ENCODE measurements at places on chromosomes 16 and 17.

- DNase-seq = no peak
These were observed 169.9 kb downstream of the SPECC1 start for GRCh38 chr17:20179041-20179440.

DNA sequence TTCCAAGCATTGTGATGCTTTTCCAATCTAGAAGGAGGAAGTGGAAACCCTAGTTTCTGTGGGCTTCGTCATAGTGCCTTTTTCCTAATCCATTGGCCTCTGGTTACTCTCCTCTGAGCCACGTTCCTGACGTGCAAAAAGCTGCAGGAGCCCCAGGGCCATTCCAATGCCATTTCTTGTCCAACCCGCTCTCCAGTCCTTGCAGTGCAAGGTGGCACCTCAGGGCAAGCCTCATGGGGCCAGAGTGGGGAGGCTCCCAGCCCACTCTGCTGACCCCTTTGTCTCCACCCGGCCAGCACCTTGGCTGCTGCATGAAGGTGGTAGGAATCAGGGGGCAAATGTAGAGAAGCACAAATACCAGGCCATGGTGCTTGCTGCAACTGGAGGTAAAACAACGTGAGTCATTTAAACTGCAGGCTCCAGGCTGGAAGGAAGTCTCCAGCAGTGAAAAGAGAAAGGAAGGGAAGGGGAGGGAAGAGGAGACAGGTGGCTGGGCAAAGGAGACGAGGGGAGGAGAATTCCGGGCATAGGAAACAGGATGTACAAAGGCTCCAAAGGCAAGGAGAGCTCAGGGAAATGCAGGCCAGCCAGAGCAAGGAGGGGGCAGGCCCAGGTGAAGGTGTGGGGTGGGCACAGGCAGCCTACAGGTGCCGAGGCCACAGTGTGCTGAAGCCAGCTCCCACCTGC, 168.2 kb upstream of the TNRC6C start:
- no peak for DNase-seq

DNA sequence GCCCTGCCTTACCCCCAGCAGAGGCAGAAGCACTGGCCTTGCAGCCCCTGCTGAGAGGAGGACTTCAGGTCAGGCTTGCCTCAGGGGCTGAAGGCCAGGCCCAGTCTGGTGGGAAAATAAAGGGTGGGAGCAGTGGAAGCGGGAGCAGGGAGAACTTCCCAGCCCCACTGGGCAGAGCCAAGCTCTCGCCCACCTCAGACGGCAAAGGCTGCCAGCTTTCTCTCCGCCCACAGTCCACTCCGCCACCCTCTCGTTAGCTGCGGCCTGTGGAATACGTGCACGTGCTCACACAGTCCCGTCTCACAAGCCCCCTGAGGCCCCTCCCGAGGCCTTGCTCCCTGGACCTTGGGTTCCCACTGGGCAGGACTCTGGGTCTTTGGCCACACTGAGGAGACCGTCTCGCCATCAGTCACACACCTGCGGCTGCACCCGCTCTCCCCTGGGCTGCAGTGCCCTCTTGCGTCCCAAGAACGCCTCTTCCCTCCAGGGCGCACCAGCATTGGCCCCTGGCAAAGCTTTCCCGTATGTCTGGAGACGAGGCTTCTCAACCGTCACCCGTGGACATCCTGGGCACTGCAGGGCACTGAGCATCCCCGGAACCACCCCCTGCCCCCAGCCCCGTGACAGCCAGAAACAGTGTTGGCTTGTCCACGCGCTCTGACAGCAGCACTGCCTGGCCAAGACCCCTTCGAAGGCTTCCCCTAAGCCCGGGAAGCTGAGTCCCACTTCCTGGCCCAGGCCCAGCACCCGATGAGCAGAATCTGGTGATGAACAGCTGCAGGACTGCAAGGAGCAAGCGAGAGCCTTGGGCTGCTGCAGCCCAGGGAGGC, 8.3 kb downstream of the MRPL28 start:
- peak; percentile 70 for DNase-seq

DNA sequence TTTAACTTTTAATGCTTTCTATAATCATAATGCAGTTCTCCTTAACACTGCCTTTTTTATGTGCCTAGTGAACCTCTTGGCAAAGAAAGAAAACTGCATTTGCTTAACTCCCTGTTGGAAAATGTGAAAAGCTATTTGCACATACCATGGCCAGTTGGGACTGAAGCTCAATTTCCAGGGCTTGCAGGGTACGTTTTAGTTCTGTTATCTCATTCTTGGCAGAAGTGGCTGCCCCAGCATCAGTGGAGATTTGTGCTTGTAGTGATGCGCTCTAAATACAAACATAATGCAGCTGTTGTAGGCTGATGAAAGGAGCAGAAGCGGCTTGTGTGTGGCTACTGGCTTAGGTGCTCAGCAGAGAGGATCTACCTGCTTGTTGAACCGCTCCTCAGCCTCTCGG, 3.7 kb downstream of the KRT24 start:
- DNase-seq = no peak

GRCh38 chr17:58763263-58763662, 7.6 kb downstream of the PPM1E start:
- no peak for DNase-seq

DNA sequence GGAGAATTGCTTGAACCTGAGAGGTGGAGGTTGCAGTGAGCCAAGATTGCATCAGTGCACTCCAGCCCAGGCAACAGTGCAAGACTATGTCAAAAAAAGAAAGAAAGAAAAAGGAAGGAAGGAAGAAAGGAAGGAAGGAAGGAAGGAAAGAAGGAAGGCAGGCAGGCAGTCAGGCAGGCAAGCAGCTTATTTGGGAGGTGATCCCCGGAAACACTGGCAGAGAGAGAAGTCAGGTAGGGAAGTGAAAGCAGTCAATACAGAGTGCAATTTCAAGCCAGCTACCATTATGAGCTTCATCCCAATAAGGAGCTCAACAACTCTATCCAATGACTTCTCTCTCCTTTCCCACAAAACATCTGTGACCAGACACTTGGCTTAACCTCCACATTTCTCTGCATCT, 83.0 kb upstream of the TBC1D3K start:
- DNase-seq = no peak

DNA sequence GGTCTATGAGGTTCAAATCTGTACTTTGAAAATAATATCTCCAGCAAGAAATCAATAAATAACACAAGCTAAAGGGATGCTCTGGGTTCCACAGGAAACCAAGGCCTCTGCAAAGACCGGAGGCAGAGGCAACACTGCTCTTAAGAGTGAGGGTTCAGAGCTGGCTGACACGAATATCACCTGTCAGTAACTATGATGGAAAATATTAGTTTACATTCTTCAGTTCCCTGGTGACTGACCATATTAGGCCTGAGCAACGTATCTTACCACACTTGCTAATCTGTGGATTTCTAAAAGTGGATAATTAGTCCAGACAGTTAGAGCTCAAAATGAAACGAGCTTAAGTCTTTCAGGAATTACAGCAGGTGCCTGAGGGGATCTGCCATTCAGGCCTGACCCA, 459.3 kb downstream of the HS3ST3B1 start:
- no peak for DNase-seq

GRCh38 chr17:7173687-7174602, 5.2 kb downstream of the ASGR1 start:
- DNase-seq = peak; percentile 66

GRCh38 chr16:55149622-55150021, 174.4 kb upstream of the IRX6 start:
- DNase-seq = no peak

DNA sequence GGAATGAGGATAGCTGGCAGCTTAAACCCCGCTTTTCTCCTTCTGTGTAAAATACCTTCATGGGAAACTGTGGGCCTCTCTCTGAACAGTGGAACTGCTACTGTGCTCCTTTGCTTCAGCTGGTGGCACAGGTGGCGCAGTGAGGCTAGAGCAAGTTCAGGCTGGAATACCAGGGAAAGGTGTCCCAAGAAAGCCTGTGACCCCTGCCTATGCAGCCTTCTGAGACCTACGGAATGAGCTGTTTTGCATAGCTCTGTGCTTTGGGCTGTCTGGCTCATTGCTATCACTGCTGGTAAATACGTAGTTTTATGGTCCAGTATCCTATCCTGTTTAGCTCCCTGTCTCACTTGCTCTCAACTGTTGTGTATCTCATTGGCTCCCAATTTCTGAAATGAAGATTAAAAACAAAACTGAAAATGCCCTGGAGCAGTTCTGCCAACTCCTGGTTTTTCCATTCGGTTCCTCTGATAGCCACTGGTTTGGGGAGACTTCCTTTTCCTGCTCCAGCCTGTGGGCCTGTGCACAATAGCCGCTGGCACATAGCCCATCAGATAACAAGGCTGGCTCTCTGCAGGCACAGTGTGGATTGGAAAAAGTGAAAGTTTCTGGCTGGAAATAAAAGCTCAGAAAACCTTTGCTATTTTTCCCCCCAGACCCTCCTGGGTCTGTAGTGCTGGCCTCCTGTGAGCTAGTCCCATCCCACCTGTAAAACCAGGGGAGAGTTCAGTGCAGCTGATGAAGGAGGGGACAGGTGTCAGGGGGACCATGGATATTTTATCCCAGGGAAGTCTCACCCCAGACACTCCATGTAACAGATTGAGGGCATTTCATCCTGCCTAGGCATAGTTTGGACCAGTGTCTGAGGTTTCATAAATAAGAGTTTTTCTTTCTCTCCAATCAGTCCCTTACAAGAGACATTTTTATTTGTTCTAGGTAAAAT, 24.0 kb downstream of the LIMD2 start:
- no peak for DNase-seq

- DNase-seq = no peak
These were observed 5.2 kb downstream of the GPR179 start for GRCh38 chr17:38338535-38338934.
